Head of caudate nucleus (tissue), 42 donors: ENCODE measurements at places on chromosomes 13 and 19.

GRCh38 chr13:22126433-22127021, 455.7 kb downstream of the FGF9 start:
- DNase-seq, result no peak

GRCh38 chr13:95164830-95165229, 136.4 kb downstream of the ABCC4 start:
- no peak for DNase-seq

- peak; percentile 72 for DNase-seq
Measured at GRCh38 chr19:38718747-38719543, 25.3 kb downstream of the CAPN12 start.

DNA sequence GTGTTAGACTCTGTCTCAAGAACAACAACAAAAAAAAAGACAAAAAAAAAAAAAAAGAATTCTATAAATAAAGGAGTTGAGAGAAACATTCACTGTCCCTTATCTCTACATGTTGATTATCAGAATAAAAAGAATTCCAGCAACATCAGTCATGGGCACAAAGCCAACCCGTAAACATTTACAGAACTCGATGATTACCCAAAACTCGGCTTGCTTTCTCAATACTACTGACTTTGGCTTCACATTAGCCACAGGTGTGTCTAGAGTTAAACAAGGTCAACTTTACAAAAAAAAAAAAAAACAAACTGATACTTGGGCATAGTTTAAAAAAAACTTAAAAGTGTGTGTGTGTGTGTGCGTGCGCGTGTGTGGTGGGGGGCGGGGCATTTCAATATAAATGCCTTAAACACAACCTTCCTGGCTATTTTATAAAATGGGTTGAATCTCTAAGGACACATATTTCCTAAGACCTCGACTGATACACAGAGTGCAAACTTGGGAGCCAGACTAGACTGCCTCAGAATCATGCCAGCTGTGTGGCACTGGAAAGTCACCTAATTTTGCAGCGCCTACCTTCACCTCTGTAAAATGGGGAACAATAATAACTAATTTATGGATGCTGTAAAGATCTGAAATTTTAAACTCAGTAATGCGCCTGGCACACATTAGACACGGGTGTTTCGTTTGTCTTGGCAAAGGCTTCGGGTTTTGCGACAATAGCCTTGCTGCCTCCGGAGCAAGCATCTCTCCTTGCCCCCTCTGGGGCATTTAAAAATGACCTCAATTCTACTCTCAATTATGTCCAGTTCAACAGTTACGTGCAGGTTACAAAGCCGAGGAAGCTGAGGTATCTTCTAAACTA, 922 bp downstream of the EBPL start:
- no peak for DNase-seq

DNA sequence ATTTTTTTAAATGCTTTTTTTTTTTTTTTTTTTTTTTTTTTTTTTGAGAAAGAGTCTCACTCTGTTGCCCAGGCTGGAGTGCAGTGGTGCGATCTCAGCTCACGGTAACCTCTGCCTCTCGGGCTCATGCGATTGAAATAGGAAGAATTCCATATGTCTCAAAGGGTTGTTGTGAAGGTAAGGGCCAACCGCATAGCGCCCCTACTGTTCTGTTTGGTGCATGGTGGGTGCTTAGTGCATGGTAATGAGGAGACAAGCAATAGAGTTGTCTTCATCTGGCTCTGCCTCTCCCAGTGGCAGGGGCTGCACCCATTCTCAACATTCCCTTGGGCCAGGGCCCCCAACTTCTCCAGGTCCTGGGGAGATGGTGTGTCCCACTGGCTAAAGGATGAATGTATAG, 68.7 kb downstream of the RASL11A start:
- no peak for DNase-seq

- no peak for DNase-seq
Measured at GRCh38 chr19:42343344-42344110, 18.1 kb downstream of the MEGF8 start.

DNA sequence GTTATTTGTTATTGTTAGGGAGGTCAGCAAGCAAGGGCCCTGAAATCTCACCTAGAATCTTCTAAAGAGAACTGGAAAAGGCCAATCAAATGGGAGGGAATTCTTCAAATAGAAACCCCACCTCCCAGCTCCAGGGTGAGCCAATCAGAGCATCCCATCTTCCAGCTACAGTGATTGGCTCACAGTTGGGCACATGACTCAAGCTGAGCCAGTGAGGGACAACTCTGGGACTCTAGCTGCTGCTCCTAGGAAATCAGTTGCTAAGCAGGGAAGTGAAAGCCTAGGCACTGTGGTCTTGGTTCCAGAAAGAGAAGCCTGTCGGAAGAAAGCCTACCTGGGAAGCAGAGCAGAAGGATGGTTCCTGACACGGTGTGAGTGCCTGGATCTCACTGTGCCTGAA, 13.4 kb downstream of the TM6SF2 start:
- peak; percentile 17 for DNase-seq

DNA sequence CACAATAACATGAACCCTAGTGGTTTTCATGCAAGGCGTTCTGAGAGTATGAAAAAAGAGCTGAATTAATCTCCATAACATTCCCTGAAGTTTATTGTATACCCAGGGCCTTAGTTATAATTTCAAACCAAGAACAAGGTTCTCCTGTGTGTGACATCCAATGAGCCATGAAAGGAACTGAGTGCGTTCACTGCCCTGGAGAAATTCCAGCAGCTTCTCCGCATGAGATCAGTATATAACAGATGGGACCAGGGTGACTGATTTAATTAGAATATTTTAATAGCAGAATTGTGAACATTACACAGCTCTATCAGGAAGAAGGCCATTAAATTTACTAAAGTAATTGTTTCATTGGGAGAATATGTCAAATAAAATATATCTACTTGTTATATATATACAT, 1190.5 kb upstream of the SLC10A2 start:
- DNase-seq, result no peak
